ENCODE measurements at places on chromosomes 3 and 15.
A peak's percentile ranks its signal among the peaks of the same experiment; 100 is the strongest.

DNA sequence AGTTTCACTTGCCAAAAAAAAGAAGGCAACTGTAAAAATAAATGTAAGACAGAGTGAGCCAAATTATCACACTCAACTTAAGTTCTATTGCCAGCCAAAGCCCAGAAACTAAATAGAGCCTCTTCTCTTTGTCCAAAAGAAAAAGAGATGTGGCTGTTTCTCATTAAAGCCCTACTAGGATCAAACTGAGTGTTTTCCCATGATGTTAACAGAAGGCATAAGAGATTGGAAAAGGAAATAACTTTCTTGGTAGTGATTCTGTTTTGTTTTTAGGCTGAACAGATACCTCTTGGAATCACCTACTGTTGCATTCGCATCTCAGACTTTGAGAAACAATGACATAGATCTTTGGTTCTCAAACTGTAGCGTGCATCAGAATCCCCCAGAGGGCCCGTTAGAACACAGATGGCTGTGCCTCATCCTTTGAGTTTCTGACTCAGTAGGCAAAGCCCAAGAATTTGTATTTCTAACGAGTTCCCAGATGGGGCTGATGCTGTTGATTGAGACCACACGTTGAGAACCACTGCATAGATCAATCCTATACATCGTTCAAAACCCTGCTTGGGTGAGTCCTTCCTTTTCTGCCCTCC lies 42.5 kb upstream of the SRGAP3 start:
- peak; percentile 31 for DNase-seq

DNA sequence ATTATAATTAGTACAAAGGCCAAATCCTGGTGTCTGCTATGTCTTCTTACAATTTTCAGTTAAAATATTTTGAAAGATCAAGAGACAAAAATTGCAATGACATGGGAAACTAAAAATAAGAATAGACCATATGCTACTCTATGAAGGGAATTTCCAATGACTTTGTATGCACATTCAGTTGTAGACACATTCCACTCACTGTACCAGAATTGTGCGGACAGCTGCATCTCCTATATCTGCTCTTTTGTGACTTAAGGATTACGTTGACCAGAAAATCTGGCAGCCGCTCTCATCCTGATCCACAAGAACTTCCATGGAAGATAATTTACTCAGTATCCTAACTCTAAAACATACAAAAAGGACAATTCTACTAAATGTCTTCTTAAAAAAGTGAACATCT lies 493.9 kb upstream of the KCNMB2 start:
- DNase-seq = no peak

GRCh38 chr3:162052636-162053035 lies 556.0 kb downstream of the OTOL1 start:
- no peak for DNase-seq

DNA sequence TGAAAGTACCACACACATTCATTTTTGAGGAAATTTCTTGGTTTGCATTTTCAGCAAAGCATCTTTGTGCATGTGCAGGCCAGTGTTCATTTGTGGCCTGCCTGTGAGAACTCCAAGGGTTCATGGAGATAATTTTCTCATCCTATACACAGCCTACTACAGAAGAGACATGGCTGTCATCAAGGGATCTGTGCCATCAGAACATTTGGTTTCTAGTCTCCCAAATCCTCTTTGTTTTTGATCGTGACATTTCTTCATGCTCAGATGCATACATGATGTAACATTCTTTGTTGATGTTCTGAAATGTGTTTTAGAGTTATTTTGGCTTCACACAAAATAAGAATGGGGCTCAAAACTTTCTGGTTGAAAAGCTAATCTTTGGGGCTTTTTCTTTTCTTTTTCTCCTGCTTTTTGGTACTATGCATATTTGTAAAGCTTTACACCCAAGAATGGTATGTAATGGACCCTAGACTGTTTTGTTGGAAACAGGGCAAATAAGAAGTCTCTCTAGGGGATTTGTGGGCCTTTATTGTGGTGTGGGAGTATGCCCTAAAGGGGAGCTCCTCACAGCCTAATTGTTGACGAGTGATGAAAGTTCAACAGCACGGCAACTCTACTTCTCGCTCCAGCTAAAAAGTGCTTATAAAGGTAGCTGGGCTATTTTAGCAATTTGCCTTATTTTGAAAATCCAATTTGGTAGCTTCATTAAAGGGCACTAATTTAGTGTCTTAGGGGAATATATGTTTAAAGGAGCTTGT lies 3.2 kb upstream of the ARPP21 start:
- DNase-seq = no peak

DNA sequence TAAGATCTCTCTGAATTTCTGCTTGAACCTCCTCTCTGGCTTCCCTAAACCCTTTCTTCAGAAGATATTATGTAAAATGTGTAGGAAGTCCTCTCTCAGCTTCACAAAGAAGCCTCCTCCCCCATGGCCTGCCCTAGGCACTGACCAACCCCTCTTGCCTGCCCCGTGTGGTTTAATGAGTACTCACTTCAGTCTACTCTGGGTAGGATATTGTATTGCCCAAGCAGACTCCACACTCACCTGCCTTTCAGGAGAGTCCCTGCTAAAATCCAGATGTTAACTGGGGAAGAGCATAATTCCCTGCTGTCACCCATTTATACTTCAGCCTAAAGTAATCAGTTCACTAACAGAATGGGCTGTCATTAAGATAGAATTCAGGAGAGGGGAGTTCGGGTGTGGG lies 2.6 kb upstream of the AGBL1 start:
- DNase-seq = no peak

- peak; percentile 78 for DNase-seq
These were observed 36.8 kb downstream of the KLHL6 start for GRCh38 chr3:183518491-183519251.

- DNase-seq = no peak
These were observed 70.4 kb downstream of the RBPMS2 start for GRCh38 chr15:64705006-64705405.

DNA sequence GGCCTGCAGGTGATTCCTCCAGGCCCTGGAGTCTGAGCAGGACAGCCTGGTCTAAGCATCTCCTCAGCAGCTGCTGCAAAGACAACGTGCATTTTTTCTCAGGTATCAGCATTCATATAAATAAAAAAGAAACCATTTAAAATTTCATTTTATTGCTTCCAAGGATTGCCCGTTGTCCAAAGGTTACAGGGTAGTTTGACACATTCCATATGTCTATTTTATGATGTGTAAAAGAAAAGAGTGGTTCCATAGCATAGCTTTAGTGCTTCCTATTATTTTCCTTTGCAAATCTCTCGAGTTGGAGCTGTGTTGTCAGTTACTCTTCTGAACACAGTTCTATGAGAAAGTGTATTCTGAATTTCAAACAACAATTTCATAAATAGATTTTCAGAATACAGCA lies 7.2 kb upstream of the DGKG start:
- no peak for DNase-seq

GRCh38 chr3:178777718-178778411 lies 241.6 kb downstream of the KCNMB2 start:
- DNase-seq = no peak

GRCh38 chr3:11668243-11669235 lies 24.8 kb upstream of the VGLL4 start:
- no peak for DNase-seq

GRCh38 chr3:118480101-118480860 lies 554.4 kb downstream of the IGSF11 start:
- DNase-seq = no peak

All from retina (tissue), 1 donor.